Activated naive CD4-positive, alpha-beta T cell treated with Interleukin-2 at 50 U/mL for 16 hours (primary cell): ENCODE measurements at places on chromosomes 1 and 21.

DNA sequence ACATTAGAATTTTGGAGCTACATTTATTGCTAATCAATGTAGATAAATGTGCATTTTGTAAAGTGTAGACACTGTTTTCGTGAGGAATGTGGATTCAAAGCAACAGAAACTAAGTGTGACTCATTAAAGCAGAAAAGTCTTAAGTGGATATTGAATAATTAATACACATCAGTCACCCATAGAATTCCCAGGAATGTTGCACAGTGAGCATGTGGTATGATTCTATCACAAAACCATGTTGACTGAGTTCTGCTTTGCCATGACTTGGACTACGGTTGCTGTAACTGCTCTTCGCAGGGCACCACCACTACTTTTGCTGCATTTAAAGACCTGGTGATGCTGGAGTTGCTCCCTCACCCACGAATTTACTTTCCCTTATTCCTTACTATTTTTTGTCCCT is 471.8 kb downstream of the KCNT2 start:
- no peak for DNase-seq

- DNase-seq, result no peak
Observed at GRCh38 chr1:23477359-23478144, 6.4 kb downstream of the ASAP3 start.

DNA sequence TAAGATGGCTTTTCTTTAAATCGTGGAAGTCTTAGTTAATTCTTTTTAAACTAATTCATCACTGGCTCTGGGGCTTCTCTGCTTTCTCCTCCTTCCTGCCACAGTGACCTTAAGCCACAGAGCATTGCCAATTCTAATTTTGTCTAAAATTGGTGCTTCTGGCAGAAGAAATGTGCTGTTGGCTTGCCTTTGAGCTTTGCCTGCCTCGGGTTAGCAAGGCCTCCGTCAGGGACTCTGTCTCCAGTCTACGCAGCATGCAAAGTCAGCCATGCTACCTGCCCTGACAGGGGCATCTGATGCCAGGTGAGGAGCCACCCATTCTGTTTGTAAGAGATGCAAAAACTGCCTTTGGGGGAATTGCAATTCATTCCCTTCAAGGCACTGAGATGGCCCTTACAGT is 25.2 kb downstream of the CLDN14 start:
- DNase-seq, result no peak

DNA sequence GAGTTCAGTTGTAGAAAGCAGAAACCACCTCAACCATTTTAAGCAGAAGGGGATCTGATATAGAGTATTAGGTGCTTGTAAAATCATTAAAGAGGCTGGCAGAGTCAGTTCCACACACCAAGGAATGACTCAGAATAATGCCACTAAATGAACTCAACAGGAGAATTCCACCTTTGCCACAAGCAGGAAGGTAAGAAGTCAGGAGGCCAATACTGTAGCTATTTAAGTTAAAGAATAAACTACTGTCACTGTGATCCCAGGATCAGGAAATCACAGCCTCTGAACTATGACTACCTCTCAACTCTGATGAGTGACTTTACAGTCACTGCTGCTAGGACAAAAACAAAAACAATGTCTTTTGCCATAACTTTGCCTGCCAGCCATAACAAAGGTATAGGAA is 52.5 kb upstream of the PRMT6 start:
- DNase-seq, result no peak

DNA sequence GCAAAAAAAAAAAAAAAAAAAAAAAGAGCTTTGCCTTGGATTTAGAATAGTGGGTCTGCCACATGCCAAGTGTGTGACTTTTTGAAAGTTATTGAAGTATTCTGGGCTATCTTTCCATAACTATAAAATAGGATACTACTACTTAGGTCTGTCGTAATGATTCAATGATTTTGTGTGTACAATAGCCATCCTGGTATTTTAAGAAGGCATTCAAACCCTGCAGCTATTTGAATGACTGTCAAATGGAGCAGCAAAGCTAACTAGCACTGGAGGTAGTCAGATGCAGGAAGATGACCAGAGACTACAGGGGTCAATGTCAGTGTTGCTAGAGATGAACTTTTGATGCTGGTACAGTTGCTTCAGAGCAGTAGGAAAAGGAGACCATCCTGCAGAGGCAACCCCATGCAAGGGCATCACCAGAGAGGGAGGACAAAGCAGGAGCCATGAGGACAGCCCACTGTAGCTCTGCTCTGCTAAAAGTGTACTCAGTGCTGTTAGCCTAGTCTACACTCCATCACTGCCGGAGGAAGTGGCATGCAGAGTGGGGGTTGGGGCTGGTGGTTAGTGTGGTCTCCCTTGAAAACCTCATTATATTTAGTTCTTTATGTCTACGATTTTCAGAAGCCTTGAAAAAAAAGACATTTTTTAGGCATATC is 29.0 kb downstream of the DUSP10 start:
- peak; percentile 74 for DNase-seq

DNA sequence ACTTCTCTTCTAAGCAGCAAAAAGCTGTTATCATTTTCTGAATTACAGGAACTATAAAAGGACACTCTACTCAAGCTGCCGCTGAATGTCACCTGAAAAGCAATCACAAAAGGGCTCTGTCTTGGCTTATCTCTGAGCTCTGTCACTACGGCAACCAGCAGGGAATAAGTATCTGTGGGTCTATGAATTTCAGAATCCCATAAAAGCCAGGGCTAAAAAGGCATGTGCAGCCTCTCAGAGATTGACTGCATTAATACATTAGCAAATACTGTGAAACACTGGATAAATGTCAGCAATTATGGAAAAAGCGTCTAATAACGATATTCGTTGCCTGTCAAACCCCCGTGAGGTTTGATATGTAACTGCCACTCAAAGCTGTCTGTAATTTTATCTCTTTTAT is 210.2 kb upstream of the DMRTA2 start:
- no peak for DNase-seq

DNA sequence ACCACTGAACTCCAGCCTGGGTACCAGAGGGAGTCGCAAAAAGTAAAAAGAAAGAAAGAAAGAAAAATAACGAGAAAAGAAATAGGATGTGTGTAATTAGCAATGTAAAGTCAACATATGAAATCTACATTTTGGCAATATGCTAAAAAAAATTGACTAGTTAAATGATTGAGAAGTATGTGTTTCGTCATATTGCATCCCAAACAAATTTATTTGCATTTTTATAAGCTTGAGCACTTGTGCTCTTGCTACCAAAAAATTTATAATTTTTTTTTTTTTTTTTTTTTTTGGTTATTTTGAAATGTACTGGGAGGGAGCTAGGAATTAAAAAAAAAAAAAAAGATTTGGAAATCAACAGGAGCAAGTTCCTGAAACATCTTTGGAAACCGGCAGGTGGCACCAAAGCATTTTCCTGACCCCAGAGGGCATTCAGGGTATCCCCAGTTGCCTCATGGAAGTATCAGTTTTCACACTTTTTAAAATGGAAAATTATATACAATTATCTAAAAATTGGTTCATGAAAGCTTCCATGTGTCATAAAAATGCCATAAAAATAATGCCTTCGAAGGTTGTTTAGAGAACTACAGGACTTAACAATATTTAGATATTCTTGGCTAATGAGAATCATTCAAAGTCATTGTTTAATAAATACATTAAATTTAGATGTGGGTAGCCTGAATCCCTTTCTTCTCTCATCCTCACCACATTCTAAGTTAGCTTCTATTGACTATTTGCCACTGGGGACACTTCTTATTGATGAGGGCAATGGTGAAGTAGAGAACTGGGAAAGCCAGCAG is 4.8 kb upstream of the HEATR1 start:
- DNase-seq, result no peak
